ENCODE measurements at places on chromosomes 3 and 15.

DNA sequence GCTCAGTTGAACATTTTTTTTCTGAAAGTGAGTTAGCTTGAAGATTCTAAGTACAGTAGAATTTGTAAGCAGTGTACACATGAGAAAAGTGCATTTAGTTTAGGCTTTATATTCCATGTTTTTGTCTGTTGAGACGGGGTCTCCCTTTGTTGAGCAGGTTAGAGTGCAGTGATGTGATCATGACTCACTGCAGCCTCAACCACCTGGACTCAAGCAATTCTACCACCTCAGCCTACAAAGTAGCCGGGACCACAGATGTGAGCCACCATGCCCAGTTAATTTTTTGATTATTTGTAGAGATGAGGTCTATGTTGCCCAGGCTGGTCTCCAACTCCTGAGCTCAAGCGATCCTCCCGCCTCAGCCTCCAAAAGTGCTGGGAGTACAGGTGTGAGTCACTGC, 5.3 kb upstream of the CSNK1G1 start:
- DNase-seq = no peak

GRCh38 chr3:13093687-13094086, 20.5 kb upstream of the IQSEC1 start:
- no peak for DNase-seq

DNA sequence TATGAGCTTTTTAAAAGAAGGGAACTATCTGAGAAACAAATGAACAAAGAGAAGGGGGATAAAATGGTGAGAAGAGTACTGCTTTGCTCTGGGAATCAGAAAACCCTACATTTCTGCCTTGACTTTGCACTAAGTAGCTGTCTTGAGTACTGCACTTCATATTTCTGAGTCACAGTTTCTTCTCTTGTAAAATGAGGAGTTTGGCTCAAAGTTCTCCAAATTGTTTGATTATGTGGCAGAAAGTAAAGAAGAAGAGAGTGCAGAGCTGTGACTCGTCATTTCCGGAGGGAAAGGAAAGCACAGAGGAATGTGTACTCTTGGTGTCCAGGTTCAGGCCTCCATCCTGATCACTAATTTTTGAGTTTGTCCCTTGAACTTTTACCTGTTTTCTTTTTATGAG, 54.7 kb downstream of the TP63 start:
- no peak for DNase-seq

GRCh38 chr15:90231028-90232017, 2.4 kb downstream of the CIB1 start:
- peak; percentile 79 for DNase-seq

- no peak for DNase-seq
Observed at GRCh38 chr3:150762662-150763121, 277 bp downstream of the SIAH2 start.

GRCh38 chr15:42011074-42011473, 9.8 kb downstream of the PLA2G4E start:
- DNase-seq = no peak

DNA sequence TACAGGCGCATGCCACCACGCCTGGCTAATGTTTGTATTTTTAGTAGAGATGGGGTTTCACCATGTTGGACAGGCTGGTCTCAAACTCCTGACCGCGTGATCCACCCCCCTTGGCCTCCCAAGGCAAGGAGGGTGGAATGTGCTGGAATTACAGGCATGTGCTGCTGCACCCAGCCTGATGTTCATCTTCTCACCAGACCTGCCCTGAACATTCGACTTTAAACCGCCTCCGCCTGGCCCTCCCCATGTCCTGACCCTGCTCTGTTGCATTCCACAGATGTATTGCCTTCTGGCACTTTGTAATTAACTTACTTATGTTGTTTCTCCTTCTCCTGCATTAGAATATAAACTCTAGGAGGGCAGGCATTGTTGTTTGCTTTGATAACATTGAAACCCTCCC, 102.1 kb downstream of the LINGO1 start:
- DNase-seq = no peak

- DNase-seq = peak; percentile 11
Observed at GRCh38 chr15:75153087-75153486, 48.6 kb upstream of the C15orf39 start.

- DNase-seq = no peak
Observed at GRCh38 chr3:32226875-32227500, 11.5 kb upstream of the CMTM8 start.

All from activated CD4-positive, alpha-beta T cell treated with anti-CD3 and anti-CD28 coated beads, Interleukin-2, Interleukin-4, amounts not matched to agents 100 ng/mL and 50 ng/mL, durations not matched to agents 16 hours and 8 hours (primary cell).